ENCODE measurements at places on chromosomes 7 and 10.
A peak's percentile ranks its signal among the peaks of the same experiment; 100 is the strongest.

DNA sequence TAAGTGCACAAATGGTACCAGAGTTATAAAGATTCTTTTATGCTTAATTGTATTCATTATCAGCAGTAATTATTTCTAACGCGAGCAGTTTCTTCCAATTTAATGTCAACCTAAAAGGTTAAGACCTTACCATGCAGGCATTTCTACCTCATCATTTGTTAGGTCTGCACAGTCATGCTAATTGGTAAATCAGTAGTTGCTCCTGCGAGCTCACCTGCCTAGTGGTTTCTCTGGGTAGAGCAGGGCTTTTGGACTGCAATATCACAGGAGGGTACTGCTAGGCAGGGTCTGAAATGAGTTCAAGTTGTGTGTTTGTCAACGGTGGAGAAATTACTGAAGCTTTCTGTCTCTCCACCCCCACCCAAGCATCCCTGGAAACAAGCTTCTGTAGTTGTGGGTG, 558.5 kb upstream of the MGMT start:
- DNase-seq = no peak

DNA sequence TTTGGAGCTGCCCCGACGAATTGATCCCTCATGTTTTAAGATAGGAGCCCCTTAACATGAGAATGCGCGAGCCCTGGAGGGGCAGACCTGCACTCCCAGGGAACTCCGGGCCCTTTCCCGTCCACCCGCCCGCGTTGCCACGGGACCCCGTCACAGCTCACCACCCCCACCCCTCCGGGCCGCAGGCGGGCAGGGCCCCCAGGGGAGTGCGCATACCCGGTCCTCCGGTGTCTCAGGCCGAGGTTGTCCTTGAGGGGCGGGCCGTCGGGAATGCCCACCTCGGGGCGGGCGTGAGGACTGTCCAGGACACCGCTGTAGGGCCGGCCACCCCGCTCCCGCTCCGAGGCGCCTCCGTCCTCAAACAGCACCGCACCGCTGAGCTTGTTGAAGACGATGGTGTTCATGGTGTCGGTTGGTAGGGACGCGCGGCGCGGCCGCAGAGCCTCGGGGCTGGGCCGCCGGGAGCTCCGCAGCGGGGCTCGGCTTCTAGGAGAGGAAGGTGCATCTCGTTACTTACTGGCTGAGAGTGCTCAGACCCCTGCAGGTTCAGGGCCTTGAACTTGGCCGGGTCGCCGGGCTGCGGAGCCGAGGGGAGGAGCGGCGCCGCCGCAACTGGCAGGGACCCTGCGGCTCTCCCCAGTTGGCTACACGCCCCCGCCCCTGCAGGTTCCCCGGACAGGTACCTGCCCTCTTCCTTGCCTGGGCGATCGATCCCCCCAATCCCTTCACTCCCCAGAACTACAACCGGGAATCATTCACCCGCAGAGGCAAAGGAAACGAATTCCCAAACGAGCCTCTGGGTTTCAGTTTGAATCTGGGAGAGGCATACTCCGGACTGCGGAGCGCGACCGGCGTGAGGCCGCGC, 2.4 kb downstream of the MKX start:
- peak; percentile 47 for DNase-seq

GRCh38 chr7:152673897-152674296, 2.0 kb downstream of the XRCC2 start:
- no peak for DNase-seq

GRCh38 chr7:88291398-88292173, 15.1 kb downstream of the STEAP4 start:
- no peak for DNase-seq

DNA sequence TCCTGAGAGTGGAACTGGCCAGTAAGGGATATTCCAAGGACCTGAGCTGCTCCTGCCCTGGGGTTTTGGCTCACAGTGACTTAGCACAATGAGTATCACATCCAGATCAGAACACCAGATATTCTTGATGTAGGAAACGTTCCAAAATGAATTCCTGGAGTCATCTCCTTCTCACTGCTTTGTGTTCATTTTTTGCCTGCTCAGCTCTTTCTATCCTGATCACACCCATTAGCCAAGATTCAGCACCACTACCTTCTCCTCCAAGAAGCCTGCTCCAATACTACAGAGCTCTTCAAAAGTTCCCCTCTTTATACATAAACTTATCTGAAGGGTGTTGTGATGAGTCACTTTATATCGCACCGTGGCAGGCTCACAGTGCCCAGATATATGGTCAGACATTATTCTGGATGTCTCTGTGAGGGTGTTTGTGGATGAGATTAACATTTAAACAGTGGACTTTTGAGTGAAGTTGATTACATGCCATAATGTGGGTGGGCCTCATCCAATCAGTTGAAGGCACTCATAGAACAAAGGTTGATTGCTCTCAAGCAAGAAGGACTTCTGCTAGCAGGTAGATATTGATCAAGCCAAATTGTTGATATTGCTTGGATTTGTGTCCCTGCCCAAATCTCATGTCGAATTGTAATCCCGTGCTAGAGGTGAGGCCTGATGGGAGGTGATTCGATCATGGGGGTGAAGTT, 1155.2 kb upstream of the AUTS2 start:
- no peak for DNase-seq

DNA sequence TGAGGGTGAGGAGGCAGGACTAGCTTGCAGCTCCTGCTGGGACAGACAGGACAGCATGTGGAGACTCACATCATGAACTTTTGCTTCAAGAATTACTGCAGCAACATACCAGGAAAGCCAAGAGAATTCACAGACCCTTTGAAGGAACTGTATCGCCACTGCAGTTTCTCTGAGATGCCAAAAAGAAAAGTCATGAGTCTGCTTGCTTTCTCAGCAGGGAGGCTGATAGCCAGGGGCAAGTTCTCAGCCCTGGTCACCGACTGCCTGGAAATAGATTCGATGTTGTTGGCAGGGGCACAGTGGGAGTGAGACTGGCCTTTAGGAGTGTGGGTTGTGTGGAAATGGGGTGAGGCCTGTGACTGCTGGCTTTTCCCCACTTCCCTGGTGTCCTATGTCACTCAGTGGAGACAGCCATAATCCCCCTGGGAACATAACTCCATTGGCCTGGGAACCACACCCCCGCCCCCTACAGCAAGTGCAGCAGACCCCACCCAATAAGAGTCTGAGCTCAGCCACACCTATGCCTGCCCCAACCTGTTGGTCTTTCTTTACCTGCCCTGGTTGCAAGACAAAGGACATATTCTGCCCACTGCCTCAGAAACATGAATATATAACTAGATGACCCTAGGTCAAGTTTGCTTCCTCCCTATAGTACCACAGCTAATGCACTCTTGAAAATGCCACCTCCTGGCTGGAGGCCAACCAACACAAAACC, 1.6 kb upstream of the SAMD9 start:
- no peak for DNase-seq

GRCh38 chr10:114779803-114780576, 41.6 kb upstream of the FHIP2A start:
- DNase-seq = no peak

- DNase-seq = peak; percentile 7
These were observed 26.1 kb upstream of the CCNJ start for GRCh38 chr10:96017191-96017687.

DNA sequence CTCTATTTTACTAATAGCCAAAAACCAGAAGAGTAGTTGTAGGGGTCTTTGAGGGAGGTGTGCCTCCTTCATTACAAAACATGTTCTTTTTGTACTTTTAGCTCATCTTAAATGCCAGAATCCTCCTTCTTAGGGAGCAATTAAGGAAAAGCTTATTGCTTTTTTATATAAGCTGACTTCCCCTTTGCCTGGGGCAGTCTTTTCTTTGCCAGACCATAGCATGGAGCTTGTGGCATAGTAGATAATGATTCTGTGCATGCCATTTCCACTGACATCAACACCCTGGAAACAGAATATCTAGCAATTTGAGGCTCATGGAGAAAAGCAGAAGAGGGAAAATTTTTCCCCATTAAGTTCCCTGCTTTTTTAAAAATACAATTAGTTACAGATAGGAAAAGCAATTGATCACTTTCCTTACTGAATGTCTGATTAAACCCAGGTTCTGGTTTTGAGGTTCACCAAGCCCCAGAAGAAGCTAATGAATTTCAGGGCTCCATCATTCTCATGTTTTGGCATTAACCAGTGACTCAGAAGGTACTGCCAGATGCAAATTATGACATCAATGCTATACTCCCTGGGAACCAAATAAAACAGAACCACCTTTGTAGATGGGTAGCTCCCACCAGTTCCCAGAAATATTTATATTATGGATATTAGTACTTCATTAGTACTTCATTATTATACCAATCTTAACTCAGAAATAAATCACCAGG, 410.6 kb downstream of the KCNMA1 start:
- no peak for DNase-seq

DNA sequence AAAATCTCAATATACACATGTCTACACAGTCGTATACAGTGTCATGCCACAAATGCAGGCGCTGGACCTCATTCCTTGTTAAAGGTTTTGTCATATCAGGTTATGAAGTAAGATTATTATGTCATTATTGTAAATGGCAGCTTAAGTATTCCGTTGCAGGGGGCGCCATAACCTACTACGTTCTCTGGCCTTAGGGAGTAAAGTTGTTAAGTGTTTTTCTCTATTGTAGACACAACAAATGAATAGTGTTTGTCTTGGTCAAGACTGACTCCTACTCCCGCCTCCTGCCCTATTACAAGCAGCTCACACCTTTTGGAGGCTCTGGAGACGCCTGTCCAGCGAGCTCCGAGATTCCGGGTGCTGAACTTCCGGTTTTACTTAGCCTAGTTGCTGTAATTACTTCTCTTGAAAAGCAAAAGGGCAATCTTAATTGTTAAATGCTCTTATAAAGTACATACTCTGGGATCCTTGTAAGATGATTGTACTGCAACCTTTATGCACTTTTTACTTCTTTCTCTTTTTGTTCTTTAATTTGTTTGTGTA, 994 bp downstream of the GATAD1 start:
- peak; percentile 46 for DNase-seq

DNA sequence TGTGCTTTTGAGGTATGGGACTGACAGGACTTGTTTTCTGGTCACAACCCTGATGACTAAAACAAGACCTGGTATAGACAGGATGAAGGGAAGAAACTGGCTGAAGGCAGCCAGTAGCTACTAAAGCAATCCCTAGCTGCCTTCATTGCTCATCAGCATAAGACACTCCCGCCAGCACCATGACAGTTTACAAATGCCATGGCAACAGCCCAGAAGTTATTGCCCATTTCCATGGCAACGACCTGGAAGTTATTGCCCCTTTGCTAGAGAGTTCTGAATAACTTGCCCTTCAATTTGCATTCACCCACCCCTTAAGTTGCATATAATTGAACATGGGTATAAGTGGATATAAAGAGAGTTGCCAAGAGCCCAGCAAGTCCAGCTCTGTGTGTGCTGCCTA, 169.6 kb upstream of the FAM171A1 start:
- DNase-seq = no peak

DNA sequence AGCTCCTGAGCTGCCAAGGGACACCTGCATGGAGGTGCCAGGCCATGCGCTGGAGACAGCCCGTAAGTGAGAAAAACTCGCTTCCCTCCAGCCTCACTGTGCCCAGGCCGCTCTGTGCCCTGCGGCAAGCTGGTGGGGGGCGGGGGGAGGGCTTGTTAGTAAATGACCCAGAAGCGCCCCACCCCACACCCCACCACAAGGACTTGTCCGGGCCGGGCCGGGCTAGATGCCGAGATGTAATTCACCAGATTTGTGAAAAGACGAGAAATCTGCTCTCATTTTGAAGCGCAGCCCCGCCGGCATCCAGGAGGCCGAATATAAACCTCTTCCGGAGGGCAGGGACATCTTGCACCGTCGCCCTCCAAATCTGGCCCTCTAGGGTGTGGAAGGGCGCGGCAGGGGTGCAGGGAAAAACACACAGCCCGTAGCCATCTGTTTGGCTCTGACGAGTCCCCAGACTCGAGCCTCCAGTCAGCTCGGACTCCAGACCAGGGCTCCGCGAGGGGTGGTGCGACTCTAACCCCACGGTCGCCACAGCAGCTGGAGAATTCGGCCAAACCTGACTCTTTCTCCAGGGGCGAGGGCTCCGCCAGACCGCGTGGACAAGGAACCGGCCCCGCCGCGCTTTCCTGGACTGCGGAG, 14.8 kb downstream of the TLX1 start:
- DNase-seq = no peak

DNA sequence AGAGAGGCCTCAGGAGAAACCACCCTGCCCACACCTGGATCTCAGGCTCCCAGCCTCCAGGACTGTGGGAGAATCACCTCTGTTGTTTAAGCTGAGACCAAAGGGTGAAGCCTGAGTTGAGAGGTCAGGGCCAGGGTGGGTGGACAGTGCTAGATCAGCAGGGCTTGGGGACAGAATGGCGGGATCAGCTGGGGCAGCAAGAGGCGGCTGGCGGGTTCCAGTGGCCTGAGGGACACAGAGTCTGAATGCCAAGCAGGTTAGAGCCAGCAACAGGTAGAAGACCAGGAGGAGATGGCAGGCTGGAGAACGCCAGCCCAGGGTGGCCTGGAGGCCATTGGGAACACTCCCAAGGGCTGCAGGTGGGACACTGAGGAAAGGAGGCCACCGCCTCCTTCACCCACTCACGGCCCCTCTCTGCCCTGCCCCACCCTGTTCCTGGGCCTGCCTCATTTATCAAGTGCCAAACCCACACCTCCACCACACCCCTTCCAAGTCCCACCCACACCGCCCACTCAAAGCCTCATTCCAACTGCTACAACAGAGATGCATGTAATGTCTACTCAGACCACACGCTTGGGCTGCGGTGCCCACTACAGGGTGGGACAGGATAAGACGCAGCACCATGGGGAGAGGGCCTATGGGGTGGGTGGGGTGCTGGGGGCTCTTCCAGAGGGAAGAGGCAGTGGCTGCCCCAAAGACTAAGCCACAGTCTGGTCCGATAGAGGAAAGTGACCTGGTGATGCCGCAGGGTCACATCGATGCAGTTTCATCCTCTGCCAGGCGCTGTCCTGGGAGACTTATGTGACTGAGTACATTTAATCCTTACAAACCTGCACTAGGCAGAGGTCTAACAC, 173.9 kb downstream of the TNS3 start:
- no peak for DNase-seq

DNA sequence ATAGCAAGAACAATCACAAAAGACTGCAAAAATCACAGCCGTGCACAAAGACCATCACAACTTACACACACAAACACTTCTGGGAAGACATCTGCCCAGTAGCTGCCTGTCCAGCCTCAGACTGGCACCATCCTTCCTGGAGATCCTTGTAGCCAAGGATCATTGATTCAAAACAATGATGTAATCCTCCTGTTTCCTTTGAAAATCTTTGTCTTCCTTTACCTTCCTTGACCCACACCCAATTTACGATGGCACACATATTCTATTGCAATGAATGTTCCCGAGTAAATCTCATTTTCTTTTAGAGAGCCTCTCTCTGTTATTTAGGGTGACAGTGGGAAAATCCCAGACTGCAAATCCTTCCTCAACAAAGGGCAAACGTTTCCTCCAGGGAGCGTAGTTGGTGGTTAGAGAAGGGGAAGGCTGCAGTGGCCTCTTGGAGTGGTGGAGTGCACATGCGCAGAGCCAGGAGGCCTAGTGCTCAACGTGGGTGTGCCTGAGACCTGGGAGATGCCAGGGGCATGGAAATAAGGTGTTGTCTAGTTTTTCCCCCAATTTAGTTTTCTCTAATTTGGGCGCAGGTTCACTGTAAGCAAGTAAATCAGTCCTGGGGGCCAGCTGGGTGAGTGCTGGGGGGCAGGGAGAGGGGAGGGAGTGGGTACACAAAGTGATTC, 3.1 kb upstream of the INPP5A start:
- DNase-seq = no peak

All from activated CD4-positive, alpha-beta T cell treated with anti-CD3 and anti-CD28 coated beads, Interleukin-2, amount 50 U/mL, for 48 hours (primary cell).